Stromal cell of bone marrow (primary cell): ENCODE measurements at places on chromosomes 5 and 9.

DNA sequence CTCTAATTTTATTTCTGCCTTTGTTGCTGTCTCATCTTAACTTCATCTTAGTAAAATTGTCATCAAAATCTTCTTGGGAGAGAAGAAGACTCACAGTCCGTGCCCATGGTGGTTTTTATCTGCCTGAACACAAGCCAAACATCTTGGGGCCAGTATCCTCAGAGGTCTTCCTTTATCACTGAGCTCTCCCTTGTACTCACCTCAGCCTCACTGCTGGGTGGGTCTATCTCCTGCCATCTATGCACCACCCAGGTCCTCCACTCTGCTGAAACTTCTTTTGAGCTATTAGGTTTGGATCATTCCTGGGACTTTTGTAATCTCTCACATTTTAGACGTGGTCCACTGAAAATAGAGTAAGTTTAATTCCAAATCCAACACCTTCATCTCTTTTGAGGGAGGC is 116.3 kb upstream of the EPB41L4A start:
- DNase-seq = no peak

DNA sequence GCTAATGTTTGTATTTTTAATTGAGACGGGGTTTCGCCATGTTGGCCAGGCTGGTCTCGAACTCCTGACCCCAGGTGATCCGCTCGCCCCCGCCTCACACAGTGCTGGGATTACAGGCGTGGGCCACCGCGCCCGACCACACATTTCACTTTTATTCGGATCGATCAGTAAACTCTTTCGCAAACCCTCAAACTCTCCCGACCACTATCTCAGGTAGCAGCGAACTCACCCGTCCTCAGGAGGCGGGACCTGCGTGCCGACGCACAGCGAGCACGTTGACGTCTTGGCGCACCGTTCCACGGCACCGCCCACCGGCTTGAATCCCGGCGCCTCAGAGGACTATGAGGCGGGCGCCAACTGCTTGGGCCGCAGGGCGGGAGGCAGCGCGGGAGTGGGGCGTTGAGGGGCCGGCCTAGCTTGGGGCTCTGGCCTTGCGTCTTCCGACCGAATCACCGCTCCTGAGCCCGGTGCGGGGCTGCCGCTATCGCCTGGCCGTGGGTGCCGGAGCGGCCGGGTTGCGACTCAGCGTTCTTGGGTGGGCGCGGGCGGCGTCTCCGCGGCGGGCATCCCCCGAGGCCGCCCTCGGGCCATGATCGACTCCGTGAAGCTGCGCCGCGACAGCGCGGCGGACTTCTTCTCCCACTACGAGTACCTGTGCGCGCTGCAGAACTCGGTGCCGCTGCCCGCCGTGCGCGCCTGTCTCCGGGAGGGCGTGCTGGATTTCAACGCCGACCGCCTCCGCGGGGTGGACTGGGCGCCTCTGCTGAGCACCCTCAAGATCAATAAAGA is at the start of gene CEP78:
Gene CEP78, plus strand, starts transcription at position 314 of the 789 bp plus-strand sequence. Its CDS starts 276 bp downstream, at position 590.
- DNase-seq = peak; percentile 83

DNA sequence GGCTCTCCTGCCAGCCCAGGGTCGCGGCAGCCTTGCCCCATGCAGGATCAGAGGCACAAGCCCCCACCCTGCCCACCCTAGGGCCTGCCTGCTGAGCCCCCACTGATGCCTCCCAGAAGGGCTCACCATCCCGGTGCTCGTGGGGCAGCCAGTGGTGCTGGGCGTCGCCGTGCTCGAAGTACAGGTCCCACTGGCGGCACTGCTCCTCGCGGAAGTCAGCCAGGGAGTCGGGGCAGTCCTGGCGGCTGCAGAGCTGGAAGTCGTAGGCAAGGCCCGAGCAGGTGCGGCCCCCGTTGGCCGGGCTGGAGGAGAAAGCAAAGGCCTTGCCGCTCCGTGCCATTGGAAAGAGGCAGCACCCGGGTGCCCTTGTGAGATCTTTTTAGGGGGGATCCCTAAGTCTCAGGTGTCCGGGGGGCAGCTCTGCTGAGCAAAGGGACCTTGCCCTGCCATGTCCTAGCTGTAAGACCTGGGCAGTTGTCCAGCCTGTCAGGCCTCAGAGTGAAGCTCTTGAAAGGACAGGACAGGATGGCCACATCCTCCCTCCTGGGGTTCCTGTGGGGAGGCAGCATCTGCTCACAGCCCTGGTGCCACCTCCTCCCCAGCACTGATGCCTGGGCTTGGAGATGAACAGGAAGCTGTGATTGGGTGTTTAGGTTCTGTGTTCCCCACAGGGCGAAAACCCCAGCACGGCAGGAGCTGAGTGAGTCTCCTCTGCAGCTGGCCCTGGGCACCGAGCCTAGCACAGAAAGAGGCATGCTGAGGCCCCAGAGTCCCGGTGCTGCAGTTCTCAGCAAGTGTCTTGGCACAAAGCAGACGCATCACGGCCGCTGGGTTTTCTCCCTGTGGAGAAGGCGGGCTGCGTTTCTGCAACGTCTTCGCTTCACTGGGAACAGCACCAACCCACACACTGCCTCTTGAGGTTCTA is 77.7 kb downstream of the ZNF354C start:
- DNase-seq = no peak

- peak; percentile 74 for DNase-seq
These were observed 39.1 kb downstream of the SH3RF2 start for GRCh38 chr5:145975361-145976066.

GRCh38 chr9:3323714-3324113 is 202.1 kb downstream of the RFX3 start:
- DNase-seq = no peak

DNA sequence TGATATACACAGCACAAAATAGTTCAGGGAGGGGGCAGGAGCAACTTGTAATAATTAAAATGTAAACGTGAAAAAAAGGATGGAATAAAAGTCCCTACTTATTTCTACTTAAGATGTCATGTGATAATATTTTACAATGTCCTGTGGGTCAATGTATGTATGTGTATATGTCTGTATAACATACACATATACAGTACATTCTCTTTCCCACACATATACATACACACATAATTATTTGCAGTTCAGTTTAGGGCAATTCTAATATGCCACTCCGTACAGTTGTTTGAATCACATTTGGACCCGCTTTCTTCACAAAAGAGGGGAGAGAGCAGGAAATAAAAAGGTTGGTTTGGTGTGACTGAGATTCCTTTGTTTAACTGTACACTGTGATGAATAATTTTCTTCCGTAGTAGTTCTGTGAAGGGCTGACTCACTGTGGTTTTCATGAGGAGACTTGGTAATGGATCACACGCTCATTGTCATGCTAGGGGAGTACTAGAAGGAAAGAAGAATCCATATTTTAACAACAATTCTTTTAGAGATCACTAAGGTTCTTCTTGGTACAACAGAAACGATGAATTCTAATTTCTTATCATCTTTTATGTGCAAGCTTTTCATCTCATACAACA is 26.2 kb upstream of the ACOT12 start:
- DNase-seq = peak; percentile 94

DNA sequence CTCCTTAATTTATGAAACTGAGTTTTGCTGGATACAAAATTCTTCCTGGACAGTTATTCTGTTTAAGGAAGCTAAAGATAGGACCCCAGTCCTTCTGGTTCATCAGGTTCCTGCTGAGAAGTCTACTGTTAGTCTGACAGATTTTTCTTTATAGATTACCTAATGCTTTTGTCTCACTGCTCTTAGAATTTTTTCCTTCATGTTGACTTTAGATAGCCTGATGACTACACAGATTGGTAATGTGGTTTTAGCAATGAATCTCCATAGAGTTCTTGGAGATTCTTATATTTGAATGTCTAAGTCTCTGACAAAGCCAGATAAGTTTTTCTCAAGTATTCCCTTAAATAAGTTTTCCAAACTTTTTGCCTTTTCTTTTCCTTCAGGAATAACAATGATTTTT is 419.7 kb downstream of the CDH10 start:
- no peak for DNase-seq

GRCh38 chr5:8590959-8591358 is 722.0 kb downstream of the MTRR start:
- DNase-seq = no peak
